ENCODE measurements at places on chromosomes 11 and 22.

- no peak for DNase-seq
Measured at GRCh38 chr11:6655790-6656583, at the start of gene DCHS1. Gene DCHS1, minus strand, starts transcription at chr11:6655809. Its CDS starts 14,196 bp downstream, at chr11:6641613.

DNA sequence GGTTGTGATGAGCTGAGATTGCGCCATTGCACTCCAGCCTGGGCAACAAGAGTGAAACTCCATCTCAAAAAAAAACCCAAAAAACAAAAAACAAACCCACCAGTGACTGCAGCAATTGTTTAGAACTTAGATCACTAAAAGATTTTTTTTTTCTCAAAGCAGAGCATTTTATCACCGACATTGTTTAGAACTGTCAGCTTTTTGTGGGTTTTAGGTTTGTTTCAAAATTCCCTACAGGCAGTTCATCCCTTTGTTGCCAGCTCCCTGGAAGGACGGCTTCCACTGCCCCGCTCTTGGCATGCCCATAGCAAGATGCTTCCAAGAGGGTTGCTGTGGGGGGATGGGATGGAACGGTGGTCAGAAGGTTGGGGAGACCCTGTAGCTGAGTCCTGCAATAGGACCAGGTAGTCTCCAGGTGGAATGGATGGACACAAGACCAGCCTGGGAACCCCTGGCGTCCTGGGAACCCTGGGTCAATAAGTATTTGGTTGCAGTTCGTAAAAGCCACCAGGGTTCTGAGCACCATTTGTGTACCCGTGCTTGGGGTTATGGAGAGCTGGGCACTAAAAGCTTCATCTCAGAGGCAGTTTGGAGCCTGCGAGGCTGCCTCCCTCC is 46.7 kb downstream of the TSPAN18 start:
- DNase-seq, result no peak

- DNase-seq, result no peak
Measured at GRCh38 chr22:19918332-19919106, 23.1 kb upstream of the COMT start.

- DNase-seq, result no peak
Measured at GRCh38 chr11:107699371-107700285, 12.2 kb downstream of the SLN start.

DNA sequence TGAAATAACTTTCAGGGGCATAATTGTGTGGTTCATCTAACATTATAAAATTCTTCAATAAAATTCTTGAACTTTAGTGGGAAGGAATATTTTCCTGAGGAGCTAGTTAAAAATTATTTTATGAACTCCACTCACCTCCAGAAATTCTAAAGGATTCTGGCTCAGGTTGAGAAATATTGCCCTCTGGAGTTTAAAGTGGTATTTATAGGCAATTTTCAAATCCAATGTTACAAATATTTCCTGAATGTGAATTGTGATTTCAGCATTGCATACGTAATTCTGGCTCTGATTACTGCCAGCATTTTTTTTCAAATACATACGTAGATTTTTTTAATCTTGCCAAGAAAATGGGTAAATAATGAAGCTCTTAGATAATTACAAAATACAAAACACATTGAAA is 598.2 kb upstream of the ANO3 start:
- DNase-seq, result no peak

- DNase-seq, result no peak
Measured at GRCh38 chr22:22714600-22715335, 70.4 kb downstream of the GGTLC2 start.
